ENCODE measurements at places on chromosomes 3 and 15.

DNA sequence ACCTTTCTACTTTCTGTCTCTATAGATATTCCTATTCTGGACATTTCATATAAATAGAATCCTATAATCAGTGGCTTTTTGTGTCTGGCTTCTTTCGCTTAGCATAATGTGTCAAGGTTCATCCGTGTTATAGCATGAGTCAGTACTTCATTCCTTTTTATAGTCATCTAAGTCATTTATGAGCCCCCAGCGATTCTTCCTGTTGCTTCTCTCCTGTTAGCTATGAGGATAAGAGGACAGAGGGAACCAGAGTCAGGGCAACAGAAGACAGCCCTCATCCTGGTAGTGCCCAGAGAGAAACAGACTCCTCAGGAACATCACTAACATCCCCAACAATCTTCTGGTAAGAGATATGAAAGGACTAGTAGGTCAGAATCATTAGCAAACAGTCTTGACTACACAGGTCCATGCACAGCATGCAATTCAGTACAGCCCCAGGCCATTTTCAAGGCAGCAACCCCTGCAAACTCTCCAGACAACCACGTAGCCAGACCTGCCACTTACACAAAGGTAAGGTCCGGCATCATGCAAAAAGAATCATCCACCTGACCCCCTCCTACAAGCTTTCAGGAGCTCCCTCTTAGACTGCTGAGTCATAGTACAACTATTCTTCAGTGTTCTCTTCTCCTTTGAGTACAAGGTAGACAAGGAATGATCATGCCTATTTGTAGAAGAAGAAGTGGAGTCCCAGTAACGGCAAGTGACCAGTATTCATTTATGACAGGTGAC is 91.5 kb downstream of the MYLK start:
- DNase-seq = no peak

GRCh38 chr3:194588741-194589140 is 44.5 kb downstream of the TMEM44 start:
- DNase-seq = no peak

GRCh38 chr3:181075098-181075497 is 85.6 kb upstream of the DNAJC19 start:
- no peak for DNase-seq

DNA sequence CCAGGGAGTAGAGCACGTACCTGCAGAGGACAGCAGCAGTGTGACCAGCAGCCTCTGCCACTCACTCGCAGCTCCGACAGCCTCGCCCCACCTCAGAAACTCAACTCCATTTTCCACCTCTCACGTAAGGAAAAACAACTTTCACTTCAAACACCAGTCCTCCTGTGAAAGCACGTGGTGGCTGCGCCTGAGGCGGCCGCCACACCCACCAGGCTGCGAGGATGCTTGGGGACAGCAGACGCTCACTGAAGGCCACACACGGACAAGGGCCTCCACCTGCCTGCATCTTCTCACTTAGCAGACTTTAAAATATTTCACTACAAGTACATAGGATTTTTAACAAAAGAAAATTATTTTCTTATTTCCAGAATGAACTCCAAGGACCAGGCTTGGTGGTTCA is 67.9 kb downstream of the CYFIP1 start:
- no peak for DNase-seq

GRCh38 chr3:197038679-197039462 is 9.3 kb upstream of the MELTF start:
- no peak for DNase-seq
